Caudate nucleus (tissue), 63 donors: ENCODE measurements at places on chromosomes 3 and 15.

GRCh38 chr15:28096670-28097431, 2.3 kb downstream of the OCA2 start:
- DNase-seq, result no peak

- DNase-seq, result no peak
Observed at GRCh38 chr15:77907824-77908751, 169.4 kb downstream of the TBC1D2B start.

DNA sequence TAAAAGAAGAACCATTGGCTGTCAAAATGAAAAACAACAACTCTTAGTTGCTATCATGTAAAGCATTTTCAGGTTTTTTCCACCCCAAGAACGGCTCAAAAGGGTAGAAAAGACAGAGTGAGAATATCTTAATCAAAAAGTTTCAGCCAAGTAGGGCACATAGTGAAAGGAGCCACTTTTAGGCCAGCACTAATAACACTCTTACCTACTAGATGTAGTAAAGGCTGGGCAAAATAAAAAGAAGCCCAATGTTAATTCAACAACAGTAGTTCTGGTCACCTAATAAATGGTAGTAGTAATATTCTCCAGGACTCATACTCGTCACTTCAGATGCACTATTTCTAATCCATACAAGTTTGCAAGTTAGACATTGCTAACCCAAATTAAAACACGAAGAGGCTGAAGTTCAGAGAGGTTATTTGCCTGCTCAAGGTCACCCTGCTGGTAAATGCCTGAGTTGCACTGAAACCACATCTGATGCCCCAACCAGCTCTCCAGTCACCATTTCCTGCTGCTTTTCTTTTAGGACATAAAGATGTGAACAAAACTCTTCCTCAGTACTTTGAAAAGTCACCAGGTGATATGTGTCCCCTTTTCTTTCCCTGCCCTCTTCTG, 7.5 kb downstream of the GOLIM4 start:
- DNase-seq, result no peak

DNA sequence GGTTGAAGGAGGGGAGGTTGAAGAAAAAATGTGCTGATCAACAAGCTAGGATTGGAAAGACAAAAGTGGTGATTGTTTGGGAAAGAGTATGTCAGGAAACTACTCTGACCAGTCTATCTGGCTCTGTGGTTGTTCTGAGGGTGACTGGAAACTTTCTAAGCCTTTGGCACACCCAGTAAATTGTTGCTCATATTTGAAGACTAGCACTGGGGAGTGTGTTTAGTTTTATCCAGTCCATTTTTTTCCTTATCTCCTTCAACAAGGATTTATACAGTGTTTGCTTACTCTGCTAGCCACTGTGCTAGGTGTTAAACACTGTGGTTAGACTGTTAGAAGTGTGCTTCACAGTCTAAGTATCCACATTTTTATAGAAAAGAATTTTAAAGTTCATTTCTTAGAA, 28.8 kb downstream of the PPM1L start:
- no peak for DNase-seq

DNA sequence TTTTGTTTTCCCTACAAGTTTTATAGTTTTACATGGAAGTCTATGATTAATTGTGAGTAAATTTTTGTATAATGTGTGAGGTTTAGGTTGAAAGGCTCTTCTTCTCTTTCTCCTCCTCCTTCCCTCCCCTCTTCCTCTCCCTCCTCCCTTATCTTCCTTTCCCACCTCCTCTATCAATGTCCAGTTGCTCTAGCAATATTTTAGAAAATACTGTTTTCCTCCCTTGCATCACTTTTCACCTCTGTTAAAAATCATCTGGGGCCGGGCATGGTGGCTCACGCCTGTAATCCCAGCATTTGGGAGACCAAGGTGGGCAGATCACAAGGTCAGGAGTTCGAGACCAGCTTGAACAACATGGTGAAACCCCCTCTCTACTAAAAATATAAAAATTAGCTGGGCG, 119.4 kb downstream of the FNDC3B start:
- DNase-seq, result no peak
